ENCODE measurements at places on chromosomes 2 and 18. TPM values are rescaled to one million over a fixed set of nuclear protein-coding genes. Genes with fewer than 3 reads are reported as not detected.
A peak's percentile ranks its signal among the peaks of the same experiment; 100 is the strongest.

Gene FLACC1
- total RNA-seq: 3.6 TPM

DNA sequence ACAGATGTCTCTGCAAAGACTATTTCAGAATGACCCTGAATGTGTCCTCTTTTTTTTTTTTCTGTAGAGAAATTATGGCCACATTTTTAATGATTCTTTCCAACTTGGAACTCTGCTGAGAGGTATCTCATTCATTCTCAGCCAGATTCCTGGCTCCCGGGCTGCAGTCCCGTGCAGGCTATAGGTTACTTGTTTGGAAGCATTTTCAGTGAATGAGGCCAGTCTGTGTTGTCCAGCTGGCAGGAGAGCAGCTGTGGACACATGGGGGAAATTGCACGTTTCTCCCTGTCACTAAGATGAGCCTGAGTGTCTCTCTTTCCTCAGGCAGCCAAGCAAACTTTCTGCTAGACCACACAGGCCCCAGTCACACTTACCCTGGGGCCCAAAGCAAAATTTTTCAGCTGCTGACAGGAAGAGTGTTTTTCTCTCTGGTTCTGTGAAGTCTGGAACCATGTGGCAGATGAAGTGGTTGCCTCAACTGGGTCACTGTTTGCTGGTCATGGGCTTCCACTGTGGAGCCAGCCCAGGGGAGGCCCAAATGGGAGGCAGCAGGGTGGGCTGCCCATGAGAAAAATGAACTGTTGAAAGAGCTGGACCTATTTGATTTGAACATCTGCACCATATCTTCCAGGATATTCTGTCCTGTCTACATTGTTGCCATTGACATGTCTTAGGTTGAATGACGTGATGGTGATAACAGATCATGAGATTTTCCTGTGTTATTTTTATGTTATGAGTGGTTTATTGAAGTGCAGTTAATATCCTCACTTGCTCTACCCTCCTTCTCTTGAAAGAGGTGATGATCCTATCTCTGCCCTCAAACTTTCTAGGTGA, 431.2 kb downstream of the LPIN1 start:
- H3K27ac ChIP-seq: no peak overlapping the region
- H3K4me3 ChIP-seq: no peak overlapping the region
- no peaks in the 10 kb centered on the region for H3K36me3 ChIP-seq
- no peaks in the 10 kb centered on the region for H3K27me3 ChIP-seq

DNA sequence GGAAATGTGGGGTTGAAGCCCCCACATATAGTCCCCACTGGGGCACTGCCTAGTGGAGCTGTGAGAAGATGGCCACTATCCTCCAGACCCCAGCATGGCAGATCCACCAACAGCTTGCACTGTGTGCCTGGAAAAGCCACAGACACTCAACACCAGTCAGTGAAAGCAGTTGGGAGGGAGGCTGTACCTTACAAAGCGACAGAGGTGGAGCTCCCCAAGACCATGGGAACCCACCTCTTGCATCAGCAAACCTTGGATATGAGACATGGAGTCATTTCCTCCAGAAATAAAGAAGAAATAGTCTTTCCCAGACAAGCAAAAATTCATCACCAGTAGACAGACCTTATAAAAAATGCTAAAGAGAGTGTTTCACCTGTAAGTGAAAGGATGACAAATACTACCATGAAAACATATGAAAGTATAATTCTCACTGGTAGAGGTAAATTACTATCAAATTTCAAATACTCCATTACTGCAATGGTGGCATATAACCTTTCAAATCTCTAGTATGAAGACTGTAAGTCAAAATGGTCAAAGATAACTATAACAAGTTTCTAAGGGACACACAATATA, 152.6 kb upstream of the EPHA4 start:
- H3K4me3 ChIP-seq: no peak overlapping the region
- no peaks in the 10 kb centered on the region for H3K4me1 ChIP-seq
- no peaks in the 10 kb centered on the region for H3K27me3 ChIP-seq

DNA sequence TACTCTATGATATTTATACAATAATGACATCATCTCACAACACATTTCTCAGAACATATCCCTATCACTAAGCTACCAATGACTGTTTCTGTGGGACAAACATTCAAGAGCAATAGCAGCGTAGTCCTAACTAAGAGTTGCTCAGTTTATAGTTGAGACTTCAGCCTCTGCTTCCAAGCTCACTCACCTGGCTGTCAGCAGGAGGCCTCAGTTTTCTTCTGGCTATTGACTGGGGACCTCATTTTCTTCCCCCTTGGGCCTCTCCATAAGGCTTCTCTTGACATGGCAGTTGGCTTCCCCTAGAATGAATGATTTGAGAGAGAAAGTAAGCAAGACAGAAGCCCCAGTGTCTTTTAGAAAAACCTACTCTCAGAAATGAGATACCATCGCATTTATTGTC, 85.9 kb downstream of the ARMC9 start:
- H3K27ac ChIP-seq: no peak overlapping the region
- no peaks in the 10 kb centered on the region for H3K27me3 ChIP-seq
- H3K36me3 ChIP-seq: peaks cover 34% of the 10 kb centered on the region
- no peaks in the 10 kb centered on the region for H3K4me1 ChIP-seq
- H3K4me3 ChIP-seq: no peak overlapping the region
- no peak for DNase-seq

GRCh38 chr18:55322178-55322735, 265.7 kb downstream of the TCF4 start:
- H3K36me3 ChIP-seq: no peaks in the 10 kb centered on the region
- H3K4me1 ChIP-seq: peaks cover 12% of the 10 kb centered on the region
- peak; percentile 78 for DNase-seq
- H3K27me3 ChIP-seq: no peaks in the 10 kb centered on the region
- peak overlapping the region; percentile 62 for H3K4me3 ChIP-seq
